ENCODE measurements at places on chromosomes 13 and 19.
A peak's percentile ranks its signal among the peaks of the same experiment; 100 is the strongest.

GRCh38 chr13:74246487-74246886 is 112.3 kb upstream of the KLF12 start:
- no peak for DNase-seq

- no peak for DNase-seq
Measured at GRCh38 chr19:44745887-44746600, 2.5 kb upstream of the BCL3 start.

DNA sequence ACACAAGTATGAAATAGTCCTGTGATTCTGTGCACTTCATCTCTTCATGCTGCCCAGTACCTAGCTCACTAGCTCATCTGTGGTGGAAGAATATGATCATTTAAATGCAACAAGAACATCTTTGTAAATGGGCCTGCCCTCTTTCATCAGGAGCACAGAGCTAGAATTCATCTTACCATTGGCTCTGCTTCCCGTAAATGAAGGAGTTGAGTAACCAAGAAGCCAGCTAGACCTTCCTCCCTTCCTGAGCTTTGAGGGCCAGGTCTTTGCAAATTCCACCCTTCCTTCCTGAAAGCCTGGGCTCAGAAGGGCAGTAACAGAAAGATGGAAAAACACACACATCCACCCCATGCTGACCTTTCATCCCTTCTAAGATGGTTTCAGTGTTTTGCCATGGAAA is 82.0 kb downstream of the FRY start:
- no peak for DNase-seq

GRCh38 chr13:34361560-34361959 is 543.6 kb downstream of the RFC3 start:
- DNase-seq, result no peak

- no peak for DNase-seq
Measured at GRCh38 chr19:3142292-3142670, 6.4 kb downstream of the GNA15 start.

- no peak for DNase-seq
Measured at GRCh38 chr19:50191216-50191615, 12.2 kb upstream of the MYH14 start.

DNA sequence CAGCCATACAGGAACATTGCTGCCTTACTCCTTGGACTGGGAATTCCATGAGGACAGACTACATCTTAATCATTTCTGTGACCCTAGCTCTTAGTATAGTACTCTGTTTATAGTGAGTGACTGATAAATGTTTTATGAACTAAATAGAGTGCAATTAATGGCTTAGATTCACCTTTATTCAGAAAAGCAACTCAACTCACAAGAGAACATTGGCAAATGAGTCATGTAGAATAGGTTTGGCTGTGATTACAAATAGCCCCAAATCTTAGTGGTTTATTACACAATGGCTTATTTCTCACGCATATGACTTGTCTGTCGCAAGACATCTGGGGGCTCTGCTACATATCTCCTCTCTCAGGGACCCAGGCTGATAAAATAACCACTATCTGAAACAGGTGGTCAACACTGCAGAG is 121.6 kb upstream of the KL start:
- peak; percentile 37 for DNase-seq

DNA sequence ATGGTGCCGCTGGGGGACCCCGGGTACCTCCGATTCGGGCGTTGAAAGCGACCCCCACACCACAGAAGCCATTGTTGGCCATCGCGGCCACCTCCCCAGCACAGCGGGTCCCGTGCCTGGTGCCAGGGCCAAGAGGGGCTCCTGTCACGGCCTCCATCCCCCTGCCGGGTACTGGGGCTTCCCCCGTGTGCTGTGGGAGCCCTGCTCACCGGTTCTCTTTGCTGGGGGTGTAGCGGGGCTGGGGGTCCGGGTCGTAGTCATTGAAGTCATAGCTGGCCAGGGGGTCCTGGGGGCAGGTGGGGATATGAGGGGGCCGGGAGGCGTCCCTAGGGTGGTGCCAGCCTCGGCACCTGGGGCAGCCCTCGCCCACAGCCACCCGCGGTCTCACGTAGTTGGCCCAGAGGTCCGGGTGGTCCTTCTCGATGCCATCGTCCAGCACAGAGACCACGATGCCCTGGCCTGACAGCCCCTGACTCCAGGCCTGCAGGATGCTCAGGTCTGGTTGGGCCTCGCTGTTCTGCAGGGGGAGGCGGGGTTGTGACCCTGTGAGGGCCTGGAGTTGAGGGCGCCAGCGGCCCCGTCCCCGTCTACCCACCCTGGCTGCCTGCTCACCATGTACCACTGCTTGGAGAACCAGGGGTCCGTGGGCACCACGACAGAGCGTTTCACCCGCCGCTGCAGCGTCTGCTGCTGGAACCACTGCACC is 2.4 kb downstream of the PCSK4 start:
- DNase-seq, result no peak

- no peak for DNase-seq
Measured at GRCh38 chr19:49609499-49610092, 18.6 kb downstream of the PRR12 start.

DNA sequence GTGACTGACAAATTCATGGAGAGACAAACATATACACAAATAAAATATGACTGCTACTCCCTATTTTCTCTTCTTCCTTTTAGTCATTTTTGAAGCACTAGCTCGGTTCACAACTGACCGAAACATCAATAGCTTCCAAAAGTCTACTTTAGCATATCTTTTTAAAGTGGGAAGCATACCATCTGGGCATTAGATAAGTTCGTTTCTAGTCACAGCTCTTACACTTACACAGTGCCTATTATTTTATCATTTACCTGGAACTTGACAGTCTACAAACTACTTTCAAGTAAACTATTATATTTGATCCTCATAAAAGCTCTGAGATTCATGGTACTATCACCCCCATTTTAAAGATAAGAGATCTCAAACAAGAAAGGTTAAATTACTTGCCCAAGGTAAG is 458.5 kb downstream of the LMO7 start:
- DNase-seq, result no peak

DNA sequence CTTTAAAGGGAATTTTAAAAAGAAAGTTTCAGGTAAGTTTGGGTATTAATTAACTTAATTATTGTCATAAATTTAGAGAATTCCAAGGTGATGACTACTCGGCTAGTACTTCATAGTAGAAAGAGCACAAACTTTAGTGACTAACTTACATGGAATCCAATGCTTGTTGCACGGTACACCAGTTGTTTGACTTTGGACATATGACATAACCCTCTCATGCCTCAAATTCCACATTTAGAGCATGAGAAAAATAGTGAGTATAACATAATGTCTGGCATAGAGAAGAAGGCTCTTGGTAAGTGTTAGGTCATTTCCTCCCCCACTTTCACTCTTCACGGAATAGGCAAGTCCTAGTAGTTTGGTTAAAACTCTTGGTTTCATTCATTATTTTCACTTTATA is 1249.4 kb upstream of the SLC10A2 start:
- no peak for DNase-seq

- DNase-seq, result no peak
Measured at GRCh38 chr13:26424181-26424580, 133.3 kb upstream of the WASF3 start.

DNA sequence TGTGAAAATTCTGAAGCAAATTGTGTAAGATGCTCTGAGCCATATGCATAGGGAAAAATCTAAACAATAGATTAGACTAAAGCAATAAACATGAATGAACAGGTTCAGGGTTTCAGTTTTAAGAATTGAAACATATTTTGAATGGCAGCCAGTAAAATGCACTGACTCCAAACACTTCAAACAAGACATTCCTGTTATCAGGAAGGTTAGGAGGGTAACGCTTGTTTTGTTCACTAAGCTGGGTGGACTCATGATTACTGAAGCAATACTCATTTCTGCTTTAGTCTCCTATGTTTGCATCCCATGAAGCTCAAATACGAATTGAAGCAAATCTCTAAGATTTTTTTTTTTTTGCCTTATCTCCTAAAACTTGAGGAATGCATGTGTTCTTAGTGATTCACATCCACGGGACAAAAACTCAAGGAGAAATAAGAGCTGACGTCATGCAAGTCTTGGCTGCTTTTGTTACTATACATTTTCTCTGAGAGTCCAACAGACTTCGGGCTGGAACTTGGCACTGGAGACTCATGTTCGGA is 29.1 kb upstream of the IGFL4 start:
- no peak for DNase-seq

DNA sequence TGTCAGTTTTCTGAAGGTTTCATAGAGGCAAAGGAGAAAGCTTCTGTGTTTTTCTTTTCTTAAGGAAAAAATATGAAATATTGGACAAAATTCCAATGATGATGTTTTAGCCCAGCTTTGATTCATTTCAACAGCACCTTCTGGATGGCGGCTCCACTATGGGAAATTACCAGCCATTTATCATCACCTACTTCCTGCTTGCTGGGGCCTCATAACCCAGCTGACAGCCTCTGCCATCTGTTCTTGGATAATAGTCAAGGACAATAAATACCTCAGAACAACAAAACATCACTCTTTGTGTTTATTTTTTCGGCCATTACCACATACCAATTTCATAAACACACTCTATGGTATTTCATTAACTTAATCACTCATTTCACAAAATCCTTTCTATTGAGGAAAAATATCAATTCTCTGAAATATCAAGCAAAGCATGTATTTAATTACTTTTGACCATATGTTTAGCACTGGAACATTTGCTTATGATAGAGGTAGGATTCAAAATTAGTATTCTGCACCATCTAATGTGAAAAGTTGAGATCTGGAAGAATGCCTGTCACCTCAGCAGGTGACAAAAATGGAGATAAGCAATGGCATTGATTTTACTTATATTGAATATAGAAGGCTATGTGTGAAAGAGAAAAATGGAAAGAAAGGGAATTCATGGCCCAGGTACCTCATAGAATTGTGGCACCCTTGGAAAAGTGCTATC is 629.7 kb downstream of the LIG4 start:
- DNase-seq, result no peak

DNA sequence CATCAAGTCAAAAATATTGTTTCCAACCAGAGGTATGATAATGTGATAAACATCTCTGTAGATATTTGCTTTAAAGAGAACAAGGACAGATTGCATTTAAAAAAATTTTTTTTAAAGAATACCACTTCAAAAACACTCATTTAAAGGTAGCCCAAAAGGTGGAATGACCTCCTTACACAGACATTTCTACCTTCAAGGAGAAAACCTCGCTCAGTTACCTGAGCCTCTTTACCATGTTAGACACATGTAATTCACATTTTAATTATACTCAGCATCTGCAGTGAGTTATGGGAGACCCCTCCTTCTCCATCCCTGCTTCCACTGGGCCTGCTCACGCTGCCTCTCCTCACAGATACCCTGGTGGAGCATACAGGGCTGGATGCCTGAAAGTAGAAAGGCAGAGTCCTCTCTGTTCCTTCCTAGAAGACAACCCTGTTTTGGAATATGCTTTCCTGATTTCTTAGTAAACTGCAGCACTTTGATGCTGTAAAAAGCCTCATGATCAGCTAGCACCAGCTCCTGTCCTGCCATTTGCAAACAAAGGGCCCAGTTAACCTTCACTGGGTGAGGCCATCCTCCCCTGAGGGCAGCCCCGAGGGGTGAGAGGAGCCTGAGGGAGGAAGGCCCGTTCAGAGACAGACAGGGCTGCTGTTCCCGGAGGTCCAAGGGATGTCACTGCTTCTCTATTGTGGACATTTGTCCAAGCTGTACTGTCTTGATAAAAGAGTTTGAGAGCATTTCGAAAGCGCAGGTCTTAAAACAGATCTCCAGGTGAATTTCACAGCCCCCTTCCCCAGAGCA is 117.8 kb downstream of the IRS2 start:
- peak; percentile 68 for DNase-seq

DNA sequence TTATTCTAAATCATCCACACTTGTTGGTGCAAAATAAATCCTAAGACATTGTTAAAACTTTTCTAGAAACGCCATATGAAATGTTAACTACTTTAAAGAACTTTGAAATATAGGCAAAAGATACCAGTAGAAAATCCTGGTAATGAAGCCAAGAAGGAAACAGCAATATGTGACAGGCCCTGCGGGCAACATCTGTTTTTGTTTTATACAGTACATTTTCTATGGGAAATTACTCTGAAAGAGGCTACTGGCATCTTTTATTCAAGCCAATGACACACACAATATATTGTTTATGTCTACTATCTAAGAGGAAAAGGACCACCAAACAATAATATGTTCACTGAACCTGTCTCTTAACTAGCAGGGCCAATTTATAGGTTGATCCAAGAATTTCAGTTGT is 829.7 kb downstream of the PCDH17 start:
- no peak for DNase-seq

DNA sequence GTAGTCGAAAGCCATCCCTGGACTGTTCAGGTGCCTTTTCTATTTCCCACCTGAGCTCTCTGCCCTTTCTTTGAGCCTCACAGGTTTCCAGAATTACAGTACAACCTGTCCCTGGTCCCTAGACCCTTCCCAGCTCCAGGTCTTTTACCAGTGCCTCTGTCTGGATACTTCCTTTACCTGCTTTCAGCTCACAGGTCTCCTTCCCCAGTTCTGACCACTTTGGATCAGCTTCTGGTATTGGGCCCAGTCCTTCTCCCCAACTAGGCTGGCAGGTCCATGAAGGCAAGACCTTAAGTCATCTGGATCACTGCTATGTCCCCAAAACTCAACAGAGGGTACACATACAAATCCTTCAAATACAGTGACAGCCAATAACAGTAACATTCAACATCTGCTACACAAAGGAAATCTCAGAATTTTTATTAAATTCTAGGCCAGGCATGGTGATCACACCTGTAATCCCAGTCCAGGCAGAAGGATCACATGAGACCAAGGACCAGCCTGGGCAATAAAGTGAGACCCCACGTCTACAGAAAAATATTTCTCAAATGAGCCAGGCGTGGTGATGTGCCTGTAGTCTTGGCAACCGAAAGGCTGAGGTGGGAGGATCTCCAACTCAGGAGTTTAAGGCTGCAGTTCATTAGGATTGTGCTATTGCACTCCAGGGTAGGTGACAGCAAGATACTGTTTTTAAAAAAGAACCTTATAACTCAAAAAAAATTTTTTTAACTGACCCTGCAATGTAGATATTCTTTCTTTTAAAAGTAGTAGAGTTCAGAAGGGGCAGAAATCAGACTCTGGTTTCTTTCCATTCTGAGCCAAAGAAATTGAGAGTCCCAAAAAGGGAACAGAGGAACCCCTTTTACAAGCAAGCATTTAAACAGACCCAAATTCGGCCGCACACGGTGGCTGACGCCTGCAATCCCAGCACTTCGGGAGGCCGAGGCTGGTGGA is 1.3 kb downstream of the RPS16 start:
- DNase-seq, result no peak
